Mesothelial cell of epicardium (in vitro differentiated cells): ENCODE measurements at places on chromosomes 16 and 17. TPM values are rescaled to one million over a fixed set of nuclear protein-coding genes. Genes with fewer than 3 reads are reported as not detected.

DPEP1 gene
- 0.36 to 0.47 TPM (median 0.38 TPM) in 3 replicates for total RNA-seq

LGALS9 gene
- 4.4 to 4.8 TPM (median 4.6 TPM) in 3 replicates for total RNA-seq

CHST5 gene
- 0.40 to 0.50 TPM (median 0.49 TPM) in 3 replicates for total RNA-seq

CA10 gene
- 0.20 to 0.29 TPM (median 0.29 TPM) in 3 replicates for total RNA-seq

DNA sequence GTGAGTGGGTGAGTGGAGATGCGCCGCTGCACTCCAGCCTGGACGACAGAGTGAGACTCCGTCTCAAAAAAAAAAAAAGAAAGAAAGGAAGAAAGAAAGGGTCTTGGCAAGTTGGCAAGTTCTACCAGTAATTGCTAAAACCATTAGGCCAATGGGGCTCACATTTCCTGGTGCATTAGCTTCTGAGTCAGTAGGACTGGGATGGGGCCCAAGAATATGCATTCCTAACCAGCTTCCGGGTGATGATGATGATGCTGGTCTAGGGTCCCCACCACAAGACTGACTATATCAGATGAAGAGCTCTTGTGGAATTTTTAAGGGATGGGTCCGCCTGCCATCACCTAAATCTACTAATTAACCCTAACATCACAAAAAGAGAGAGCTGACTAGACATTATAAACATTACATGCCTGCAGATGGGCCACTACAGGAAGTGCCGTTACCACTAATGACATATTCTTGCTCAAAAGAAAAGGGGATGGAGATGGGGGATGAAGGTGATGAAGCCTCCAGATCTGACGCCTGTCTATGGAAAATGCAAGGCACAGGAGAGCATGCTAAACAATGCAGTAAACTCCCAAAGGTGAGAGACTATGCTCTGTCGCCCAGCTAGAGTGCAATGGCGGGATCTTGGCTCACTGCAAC is 13.1 kb downstream of the MYH11 start:
- no peak overlapping the region for H3K4me3 ChIP-seq
- H3K4me1 ChIP-seq, result peaks cover 5% of the 10 kb centered on the region
- peaks cover 27% of the 10 kb centered on the region for H3K27me3 ChIP-seq
- no peak for DNase-seq
- H3K27ac ChIP-seq, result no peak overlapping the region

- H3K27me3 ChIP-seq, result peaks cover 32% of the 10 kb centered on the region
- H3K36me3 ChIP-seq, result no peaks in the 10 kb centered on the region
- no peak for DNase-seq
- no peak overlapping the region for H3K27ac ChIP-seq
- no peak overlapping the region for H3K4me3 ChIP-seq
These were observed 68.3 kb downstream of the MARCHF10 start for GRCh38 chr17:62739645-62740388.

DNA sequence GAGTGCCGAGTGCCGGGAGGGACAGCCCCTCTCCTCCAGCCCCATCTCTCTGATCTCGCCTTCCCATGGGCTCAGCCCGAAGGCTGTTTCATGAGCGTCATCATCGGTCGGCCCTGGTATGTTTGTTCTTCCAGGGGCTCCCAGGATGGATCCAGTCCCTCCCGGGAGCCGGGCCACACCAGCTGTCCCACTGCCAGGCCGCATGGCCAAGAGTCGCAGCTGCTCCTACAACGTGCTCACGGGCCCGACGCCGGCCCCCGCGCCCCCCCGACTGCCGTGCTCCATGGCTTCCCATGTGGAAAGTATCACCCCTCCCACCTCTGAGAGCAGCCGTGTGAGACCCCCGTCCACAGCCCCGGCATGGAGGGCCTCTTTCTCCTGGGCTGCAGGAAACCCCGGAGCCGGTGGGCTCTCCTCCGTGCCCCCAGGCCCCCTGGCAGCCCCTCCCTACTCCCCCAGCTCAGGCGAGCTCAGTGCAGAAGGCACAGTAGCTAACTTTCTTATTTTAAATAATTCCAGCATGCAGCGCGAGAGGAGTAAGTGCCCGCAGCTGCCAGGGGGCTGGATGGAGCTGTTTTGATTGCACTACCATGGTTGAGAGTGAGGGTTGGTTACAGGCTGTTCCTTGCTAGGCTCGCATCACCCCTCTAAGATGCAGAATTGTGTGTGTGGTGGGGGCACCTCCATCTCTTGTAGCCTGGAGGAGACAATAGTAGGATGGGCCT is 26.6 kb upstream of the GSE1 start:
- H3K27me3 ChIP-seq, result no peaks in the 10 kb centered on the region
- no peak for DNase-seq
- no peaks in the 10 kb centered on the region for H3K36me3 ChIP-seq
- H3K27ac ChIP-seq, result no peak overlapping the region
- peaks cover 55% of the 10 kb centered on the region for H3K4me1 ChIP-seq
